Stimulated activated naive CD8-positive, alpha-beta T cell treated with anti-CD3 and anti-CD28 coated beads, Interleukin-15, Interleukin-2, amounts not matched to agents 100 U/mL and 50 U/mL, for 24 hours (primary cell): ENCODE measurements at places on chromosomes 5 and 9.
A peak's percentile ranks its signal among the peaks of the same experiment; 100 is the strongest.

DNA sequence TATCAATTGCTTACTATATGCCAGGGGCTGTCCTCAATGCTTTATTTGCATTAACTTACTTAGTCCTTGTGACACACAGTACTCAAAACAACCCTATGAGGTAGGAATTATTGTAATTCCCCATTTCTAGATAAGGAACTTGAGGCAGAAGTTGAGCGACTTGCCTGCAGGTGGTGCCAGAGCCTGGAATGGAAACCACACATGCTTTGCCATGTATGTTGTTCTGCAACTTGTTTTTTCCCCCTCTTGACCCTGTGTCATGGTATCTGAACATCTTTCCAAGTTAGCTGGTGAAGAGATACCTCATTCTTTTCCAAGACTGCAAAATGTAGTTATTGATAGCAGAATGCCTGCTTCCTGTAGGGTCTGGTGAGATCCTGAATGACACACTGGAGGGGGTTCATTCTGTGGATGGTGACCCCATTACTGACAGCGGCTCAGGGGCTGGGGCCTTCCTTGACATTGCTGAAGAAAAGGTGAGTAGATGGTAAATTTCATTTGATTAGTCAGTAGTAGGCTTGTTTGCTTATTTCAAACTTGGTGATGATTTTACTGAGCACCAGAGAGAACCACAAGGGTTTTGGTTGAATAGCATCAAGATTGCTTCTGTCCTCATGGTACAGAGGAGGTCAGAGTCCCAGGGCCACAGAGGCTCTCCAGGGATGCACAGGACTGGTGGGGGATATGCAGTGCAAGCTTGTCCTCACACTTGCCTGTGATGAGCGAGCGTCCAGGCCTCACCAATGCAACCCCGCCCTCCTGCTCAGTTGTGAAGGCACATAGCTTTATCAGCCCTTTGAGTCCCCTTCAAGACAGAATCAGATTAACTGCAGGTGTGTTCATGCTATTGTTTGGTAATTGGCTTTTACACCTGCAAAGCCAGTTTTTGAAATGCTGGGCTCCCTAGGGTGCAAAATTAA is 57.0 kb downstream of the COL15A1 start:
- peak; percentile 57 for DNase-seq

DNA sequence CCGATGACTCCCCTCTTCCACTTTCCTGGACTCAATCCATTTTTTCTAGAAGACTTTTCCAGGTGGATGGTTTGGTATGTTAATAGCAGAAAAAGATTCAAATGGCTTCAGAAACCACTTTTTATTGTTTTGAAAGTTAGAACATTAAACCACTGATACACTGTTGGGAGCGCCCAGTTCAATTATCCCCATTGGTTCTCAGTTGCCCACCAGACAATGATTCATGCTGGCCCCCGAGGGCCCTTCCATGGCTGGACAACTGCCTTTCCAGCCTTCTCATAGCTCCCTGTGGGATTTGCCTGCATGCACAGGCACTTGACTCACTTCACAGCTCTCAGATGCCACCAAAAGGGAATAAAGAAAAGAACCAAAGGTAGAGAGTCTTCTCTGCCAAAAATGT is 21.3 kb upstream of the ANKRD34B start:
- no peak for DNase-seq

- no peak for DNase-seq
Observed at GRCh38 chr5:167030500-167031120, 1260.8 kb upstream of the WWC1 start.

GRCh38 chr5:111121926-111122325 is 29.8 kb downstream of the WDR36 start:
- no peak for DNase-seq

GRCh38 chr9:14554886-14555285 is 138.3 kb downstream of the ZDHHC21 start:
- no peak for DNase-seq

- no peak for DNase-seq
Observed at GRCh38 chr5:35741126-35741716, 115.5 kb upstream of the IL7R start.

DNA sequence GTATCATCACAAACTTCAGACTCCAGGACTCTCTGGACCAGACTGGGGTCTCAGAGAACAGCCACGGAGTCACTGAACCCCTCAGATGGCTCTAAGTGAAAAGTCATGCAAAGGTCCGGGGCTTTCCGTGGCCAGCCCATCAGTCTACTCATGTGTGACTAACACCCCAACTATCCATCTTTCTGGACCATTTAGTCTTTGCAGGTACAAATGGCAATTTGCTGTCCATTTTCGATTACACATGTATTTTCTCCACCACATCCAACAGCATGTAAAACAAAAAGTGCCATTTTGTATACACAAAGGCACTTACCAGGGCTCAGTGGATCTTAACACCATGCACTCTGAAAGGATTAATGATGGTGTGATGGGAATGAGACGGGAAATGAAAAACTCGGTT is 387.7 kb downstream of the BNC2 start:
- no peak for DNase-seq

- DNase-seq: no peak
Observed at GRCh38 chr5:92470770-92471169, 1087.7 kb upstream of the ARRDC3 start.

DNA sequence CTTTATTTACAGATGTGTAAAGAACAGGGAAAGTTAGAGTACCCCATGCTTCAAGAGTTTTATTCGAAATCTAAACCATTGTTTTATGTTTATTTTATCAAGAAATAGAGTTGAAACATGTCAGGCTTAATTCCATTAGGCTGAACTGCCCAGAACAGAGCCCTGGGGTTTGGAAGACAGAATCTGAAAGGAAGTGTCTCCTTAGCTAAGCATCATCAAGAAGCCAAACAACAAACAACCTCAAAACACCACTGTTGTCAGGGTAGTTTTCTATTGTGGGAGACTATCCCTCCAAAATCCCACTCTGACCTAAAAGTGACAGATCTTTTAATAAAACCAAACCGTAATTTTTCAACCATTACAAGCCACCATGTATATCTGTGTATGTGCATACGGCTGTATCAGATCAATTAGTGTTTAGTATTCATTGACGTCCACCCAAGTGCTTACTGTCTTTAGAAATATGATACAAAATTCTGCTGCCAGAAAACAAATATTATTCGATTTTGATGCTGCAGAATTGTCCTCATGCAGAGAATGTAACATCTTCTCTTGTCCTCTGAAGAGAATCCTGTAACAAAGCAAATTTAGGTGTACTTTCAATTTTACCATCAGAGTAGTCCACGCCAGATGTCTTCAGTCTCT is 271.9 kb upstream of the TMEM161B start:
- DNase-seq: no peak

GRCh38 chr9:85262333-85262732 is 479.4 kb downstream of the AGTPBP1 start:
- DNase-seq: no peak

DNA sequence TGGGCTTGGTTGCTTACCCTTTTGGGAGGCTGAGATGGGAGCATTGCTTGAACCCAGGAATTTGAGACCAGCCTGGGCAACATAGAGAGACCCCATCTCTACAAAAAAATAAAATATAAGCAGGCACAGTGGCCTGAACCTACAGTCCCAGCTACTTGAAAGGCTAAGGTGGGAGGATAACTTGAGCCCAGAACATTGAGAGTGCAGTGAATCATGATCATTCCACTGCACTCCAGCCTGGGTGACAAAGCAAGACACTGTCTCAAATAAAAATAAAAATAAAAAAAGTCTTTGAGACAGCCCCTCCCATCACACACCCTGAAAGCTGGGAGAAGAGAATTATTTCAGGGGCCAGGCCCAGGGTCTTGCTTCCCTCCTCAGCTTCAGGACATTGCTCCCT is 251.8 kb downstream of the BRINP1 start:
- DNase-seq: no peak

GRCh38 chr9:125932012-125932411 is 184.8 kb downstream of the PBX3 start:
- no peak for DNase-seq

- no peak for DNase-seq
Observed at GRCh38 chr9:1002678-1003077, 26.2 kb downstream of the DMRT3 start.

GRCh38 chr9:26170190-26170589 is 491.9 kb upstream of the TUSC1 start:
- no peak for DNase-seq

DNA sequence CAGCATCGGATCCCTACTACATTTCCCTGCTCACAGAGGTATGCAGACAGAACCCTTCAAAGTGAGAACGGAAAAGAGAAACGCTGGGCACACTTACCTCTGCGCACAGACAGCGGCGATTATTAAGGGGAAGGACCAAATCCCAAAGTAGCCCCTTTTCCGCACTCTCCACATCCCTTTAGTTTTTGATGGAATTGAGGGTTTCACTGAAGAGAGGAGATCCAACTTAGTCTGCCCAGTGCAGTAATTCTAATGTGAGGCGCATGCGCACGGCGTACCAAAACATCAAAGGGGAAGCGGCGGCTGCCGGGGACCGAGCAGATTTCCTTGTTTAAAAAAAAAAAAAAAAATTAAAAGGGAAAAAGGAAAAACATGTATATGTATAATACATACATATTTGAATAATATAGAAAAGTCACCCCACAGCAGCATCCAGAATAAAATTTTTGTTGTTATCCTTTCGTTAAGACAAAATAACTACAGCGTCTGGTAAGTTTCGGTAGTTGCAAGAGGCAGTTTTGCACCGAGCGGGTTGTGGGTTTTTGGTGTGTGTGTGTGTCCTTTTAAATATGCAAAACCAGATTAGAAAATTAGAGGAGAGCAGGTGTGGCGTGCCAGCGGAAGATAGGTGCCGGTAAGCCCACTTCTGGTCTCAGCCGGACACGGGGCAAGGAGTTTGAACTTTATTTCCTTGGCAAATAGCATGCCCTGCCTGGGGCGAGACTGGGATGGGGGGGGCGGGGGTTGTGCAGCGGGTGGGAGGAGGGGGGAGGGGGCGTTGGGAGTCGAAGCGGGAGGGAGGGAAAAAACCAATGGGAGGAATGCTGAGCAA is at the start of gene GABRB2:
Gene GABRB2, minus strand, starts transcription at position 256 of the 832 bp plus-strand sequence. Its CDS starts 82 bp downstream, at position 174.
- peak; percentile 42 for DNase-seq

- DNase-seq: no peak
Observed at GRCh38 chr9:137269231-137269772, 8.2 kb upstream of the TOR4A start.

DNA sequence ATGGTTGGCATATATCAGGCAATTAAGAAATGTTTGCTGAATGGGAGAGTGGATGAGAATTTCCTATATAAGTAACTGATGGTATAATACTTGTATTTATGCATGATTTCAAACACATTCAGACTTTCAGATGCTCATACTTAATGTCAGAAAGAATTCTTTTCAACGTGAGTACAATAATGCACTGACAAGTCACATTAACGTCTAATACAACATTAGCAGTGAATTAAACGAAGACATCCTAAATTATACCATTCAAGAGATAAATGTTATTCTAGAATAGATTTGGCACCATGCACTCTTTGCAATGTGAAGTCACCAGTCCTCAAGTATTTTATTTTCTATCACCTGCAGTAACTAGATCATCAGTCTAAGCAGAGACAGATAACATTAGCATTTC is 712.9 kb downstream of the TLE1 start:
- no peak for DNase-seq

GRCh38 chr9:131673531-131673930 is 66.3 kb downstream of the RAPGEF1 start:
- DNase-seq: no peak
